ENCODE measurements at places on chromosomes 2 and 18.

DNA sequence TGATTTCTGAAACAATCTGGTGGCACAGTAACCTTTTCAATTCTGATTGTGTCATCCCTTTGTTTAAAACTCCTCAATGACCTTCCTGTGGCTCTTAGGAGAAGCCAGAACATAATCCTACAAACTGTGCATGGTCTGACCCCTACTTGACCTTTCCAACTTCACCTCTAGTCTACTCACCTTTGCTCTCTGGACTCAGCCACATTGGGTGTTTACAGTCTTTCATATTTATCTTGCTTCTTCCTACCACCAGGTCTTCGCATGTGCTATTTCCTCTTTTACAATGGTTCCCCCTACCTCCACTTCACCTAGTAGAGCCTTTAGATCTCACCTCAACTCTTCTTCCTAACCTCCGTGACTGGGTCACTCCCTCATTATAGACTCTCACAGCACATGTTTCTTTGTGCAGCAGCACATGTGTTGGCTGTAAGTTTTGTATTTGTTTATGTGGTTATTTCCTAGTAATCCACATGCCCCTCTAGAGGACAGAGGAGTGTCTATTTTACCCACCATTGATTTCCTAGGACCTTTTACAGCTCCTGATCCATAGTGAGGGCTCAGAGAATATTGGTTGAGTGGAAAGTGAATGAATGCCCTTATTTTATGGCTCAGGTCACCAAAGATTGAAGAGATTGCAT, 320.8 kb upstream of the MEIS1 start:
- DNase-seq, result no peak

DNA sequence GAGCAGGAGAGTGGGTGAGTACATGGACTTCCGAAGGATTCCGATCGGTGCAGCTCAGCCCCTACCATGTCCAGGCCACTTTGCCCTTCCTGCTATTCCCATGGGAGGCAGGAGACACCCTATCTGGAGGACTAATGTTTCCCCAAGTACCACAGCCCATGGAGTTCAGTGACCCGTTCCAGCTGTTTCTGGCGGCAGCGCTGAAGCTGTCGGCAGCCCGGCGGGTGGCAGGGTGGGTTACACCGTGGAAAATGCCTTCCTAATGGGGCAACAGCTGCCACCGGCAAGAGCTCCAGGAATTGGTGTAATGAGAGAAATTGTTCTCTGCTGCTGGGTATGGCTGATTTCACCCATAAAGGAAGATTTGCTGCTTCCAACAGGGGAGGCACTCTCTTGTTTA, 98.3 kb downstream of the MYCN start:
- DNase-seq, result no peak

- DNase-seq, result no peak
Observed at GRCh38 chr18:59428018-59428417, 69.0 kb upstream of the LMAN1 start.

DNA sequence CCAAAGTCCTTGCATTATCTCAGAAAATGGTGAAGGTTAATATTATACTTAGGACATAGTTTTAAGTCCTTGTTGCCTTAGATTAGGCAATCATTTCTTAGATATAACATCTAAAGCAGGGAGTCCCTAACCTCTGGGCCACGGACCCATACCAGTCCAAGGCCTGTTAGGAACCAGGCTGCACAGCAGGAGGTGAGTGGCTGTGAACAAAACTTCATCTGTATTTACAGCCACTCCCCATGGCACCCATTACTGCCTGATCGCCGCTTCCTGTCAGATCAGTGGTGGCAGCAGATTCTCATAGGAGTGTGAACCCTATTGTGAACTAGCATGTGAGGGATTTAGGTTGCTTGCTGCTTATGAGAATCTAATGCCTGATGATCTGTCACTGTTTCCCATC, 86.5 kb upstream of the MYO3B start:
- no peak for DNase-seq

DNA sequence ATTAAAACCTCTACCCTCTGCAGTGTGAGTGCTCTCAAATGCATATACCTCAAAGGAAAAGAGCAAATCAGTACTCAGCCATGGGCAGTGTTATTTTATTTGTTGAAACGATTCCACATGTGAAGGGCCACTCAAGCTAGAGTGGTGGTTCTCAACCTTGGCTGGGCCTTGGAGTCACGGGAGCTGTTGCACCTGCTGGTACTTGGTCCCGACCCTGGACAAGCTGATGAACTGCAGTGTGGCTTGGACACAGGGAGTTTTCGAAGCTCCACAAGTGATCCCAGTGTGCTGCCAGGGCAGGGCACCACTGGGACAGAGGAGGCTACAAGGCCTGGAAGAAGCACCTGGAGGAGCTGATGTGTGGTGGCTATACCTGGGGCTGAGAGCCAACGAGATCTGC, 19.7 kb downstream of the GNLY start:
- no peak for DNase-seq

GRCh38 chr2:46765045-46765444, 150.6 kb downstream of the MCFD2 start:
- no peak for DNase-seq

DNA sequence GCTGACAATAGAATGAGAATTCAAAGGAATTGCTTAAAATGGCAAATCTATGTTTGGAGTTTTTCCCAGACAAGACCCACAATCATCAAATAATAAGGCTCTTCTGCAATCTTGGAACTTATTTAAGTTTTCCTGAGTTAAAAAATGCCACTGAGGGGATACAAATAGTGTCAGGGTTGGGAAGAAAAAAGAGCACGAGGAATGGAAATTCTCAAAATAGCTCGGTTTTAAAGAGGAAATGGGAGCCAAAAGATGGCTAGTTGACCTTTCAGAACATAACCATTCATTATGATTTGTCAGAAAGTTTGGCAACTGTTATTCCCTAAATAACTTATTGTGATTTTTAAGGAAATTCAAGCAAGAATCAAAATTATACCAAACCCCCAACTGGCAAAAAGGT, 127.7 kb downstream of the RAPGEF4 start:
- no peak for DNase-seq

GRCh38 chr2:34188464-34189303, 589.6 kb upstream of the FAM98A start:
- DNase-seq, result no peak

DNA sequence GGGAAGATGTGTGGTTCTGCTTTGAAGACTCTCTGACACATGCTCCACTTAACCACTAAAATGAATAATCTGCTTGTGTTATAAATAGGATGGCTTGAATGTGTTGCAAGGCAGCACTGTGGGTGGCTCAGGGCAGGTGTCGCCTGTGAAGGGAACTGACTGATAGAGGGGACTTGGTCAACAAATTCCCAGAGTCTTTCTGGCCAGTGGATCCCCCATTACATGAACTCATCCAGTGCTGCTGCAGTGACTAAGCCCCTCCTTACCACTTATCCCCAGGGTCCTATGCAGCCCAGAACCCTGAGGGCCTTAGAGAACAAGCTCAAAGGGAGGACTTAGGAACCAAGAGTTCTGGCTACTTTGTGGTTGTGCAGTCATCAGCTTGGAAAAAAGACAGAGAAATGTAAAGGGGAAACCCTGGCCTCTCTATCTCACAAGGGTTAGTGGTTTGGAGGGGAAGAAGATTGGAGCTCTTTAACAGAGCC, 226.2 kb upstream of the TNP1 start:
- peak; percentile 29 for DNase-seq

GRCh38 chr2:46776687-46777327, 138.8 kb downstream of the MCFD2 start:
- peak; percentile 30 for DNase-seq

DNA sequence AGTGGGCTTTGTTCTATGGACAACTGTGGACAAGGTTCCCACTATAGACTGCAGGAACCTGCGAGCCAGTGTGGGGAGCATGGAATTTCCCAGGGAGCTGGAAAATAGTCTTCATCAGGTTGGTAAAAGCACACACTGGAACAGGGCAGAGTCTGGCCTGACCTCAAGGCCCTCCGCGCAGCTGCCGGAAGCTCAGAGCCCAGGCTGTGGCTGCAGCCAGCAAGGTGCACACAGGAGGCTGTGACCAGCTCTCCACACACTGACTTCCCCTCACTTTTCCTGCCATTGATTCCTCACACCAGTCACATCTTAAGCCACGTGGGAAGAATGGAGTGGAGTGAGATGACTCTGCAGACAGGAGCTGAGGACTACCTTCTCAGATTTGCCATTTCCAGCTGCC, 19.1 kb downstream of the MAL start:
- no peak for DNase-seq

DNA sequence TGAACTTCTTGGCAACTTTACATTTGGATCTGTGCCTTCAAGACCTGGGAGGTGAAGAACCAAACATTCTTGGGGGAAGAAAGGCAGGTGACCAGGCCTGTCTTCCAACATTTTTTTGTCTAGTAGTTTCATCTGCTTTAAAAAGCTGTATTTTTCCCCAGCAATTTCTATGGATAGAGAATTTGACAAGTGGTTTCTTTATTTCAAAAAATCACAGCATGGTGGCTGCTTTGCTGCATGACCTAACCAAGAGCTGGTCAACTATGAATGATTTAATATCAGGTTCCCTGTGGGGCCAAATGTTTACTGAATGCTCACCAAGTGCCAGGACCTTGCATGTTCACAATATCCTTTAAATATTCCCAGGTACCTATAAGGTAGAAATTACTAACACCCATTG, 19.1 kb downstream of the LRP2 start:
- no peak for DNase-seq

GRCh38 chr2:240785424-240786335, 34.3 kb downstream of the KIF1A start:
- DNase-seq, result no peak

GRCh38 chr18:79664525-79665125, 15.0 kb upstream of the CTDP1 start:
- DNase-seq, result no peak
